ENCODE measurements at places on chromosomes 7 and 10.
A peak's percentile ranks its signal among the peaks of the same experiment; 100 is the strongest.

DNA sequence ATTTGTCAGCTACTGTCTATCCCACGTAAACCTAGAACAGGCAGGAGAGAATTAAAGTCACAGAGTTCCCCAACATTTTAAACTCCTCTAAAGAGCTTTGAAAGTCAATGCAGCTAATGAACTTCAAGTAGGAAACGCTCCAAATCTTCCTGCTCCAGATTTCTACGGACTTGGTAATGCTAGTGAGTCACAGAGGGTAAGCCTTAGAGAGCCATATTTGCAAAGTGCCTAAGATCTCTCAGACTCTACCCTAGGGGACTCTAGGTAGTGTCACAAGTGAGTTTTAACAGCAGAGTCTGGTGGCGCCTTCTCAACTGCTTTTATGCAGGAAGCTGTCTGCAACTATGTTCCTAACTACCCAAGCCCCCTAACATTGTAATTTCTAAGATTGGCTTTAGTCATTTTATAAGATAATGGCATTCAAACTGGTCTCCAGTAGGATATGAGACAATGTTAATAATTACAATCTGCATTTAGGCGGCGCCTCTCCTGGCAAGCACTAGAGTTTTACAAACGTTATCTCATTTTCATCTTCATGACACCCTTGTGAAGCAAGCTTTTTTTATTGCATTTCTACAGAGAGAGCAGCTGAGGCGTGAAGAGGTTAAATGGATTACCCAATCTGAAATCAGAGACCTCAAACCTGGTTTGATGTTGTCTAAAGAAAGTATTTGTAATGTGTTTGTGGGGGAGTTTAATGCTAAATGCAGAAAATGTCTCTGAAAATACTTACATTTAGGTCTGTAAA, 22.0 kb upstream of the FZD1 start:
- no peak for DNase-seq

GRCh38 chr7:155277385-155277994, 20.2 kb upstream of the INSIG1 start:
- no peak for DNase-seq

DNA sequence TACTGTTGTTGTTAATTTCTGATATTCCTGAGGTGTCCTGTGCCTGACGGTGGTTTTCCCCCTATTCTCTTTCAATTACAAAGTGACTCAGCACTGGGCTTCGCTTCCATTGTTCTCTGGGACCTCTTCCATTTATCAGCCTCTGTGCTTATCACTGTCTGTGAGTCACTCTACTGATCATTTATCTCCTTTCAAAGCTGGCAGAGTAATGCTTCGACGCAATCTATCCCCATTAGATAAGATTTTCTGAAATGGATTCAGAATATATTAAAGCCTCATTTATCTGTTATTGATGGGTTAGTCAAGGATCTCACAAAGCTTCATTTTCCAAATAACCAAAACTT, 679.2 kb downstream of the SDK1 start:
- no peak for DNase-seq

DNA sequence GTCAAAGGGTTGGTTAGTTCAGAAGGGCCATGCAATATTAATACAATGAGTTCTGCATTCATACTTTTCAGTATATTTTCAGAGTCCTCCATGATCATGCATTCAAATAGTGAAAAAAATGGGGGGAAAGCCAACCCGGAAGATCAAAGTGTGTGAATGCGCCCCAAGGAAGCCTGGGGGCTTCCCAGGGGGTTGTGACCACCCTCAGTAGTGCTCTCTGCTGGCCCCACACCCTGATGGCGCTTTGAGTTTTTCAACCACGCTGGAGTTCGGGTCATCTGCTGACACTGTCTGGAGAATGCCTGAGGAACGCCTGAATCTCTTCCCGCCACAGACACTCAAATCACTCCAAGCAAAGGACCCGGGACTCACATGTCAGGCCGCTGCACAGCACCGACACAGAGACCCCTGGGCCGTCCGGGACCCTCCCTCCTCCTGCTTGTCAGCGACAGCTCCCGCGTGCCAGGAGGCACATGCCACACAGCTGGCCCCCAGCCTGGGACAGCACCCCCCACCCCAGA, 1.0 kb downstream of the TNS3 start:
- no peak for DNase-seq

DNA sequence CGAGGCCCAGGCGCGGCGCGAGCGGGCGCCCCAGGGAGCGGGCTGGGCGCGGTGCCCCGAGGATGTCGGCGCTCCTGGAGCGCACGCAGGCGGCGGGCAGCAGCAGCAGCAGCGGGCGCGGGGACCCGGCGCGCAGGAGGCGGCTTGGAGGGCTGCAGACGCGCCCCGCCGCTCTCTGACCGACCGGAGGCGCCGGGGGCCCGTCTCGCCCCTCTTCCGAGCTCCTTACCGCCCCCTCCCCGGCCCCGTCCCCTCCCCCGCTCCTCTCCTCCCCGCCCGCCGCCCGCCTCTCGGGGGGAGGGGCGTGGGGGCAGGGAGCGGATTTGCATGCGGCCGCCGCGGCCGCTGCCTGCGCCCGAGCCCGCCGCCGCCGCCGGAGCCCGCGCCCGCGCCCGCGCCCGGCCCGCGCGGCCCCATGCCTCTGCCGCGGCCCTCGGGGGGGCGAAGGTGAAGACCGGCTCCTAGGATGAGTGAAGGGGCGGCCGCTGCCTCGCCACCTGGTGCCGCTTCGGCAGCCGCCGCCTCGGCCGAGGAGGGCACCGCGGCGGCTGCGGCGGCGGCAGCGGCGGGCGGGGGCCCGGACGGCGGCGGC, at the start of gene NRG3:
TSS of gene NRG3 (plus strand) at position 320 of the 592 bp plus-strand sequence.
- DNase-seq, result no peak

GRCh38 chr10:102451105-102451969, at the start of gene C10orf95:
Gene C10orf95, minus strand, starts transcription at chr10:102451543. Its CDS starts 450 bp downstream, at chr10:102451093.
- DNase-seq, result no peak

DNA sequence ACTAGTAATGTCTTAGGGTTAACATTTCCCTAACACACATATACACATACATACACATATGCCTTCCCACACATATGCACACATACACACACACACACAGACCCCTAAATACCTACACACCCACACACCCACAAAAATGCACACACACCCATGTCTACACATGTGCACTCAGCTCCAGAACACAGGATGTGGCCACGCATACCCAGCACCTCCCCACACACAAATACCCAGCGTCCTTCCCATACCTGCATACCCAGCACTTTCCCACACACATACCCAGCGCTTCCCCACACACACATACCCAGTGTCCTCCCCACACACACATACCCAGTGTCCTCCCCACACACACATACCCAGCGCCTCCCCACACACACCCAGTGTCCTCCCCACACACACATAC, 534.9 kb downstream of the DNAJB6 start:
- no peak for DNase-seq

GRCh38 chr10:6217611-6218010, 14.9 kb downstream of the PFKFB3 start:
- no peak for DNase-seq

GRCh38 chr10:91682912-91683311, 50.0 kb upstream of the PPP1R3C start:
- no peak for DNase-seq

- no peak for DNase-seq
Observed at GRCh38 chr10:130222381-130222780, 86.2 kb downstream of the GLRX3 start.

GRCh38 chr7:103810112-103810744, 179.2 kb downstream of the RELN start:
- DNase-seq, result no peak

GRCh38 chr10:62195675-62195926, 73.0 kb downstream of the RTKN2 start:
- no peak for DNase-seq

DNA sequence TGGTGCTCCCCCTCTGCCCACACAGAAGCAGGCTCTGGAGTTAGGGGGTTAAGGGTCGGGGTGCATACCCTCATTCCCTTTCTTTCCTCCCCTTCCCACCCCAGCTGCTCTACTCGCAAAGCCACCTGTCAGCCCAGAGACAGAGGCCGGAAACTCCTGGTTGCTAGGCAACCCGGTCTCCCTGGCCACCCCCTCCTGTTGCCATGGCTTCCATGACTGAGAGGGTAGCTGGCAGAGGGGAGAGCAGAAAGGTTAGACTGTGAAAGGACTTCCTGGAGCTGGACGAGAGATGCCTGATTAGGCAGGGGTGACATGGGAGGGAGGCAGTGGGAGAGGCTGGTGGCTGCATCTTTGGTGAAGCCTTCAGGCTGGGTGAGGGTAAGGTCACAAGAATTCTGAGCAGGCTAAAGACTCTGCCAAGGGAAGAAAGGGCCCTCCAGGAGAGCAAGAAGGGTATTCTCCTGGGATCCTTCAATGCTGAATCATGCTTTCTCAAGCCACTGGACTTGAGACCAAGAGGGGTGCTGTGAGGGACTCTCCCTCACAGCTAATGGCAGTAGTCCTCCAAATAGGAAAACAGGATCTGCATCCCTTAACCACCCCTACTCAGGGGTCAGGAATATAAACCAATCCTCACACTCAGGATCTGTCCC, 5.4 kb downstream of the PSD start:
- DNase-seq, result no peak

DNA sequence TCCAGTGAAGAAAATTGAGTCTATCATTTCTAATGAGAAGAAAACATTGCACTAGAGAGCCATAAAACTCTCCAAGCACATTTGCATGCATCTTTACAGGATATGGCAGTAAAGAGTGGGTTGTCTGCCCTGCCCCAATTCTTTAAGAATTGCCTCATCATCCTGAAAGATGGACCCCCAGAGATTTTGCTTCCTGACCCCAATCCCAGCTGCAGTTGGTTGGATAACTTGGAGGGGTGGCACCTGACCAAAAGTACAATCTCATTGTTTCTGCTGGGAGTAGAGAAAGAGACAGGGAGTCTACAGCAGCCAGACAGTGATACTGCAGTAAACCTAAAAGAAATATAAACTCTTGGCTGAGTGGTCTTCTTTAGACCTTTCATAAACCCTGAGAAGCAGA, 49.1 kb upstream of the ADCY1 start:
- DNase-seq, result no peak

GRCh38 chr7:12249706-12250105, 38.6 kb downstream of the TMEM106B start:
- DNase-seq, result no peak

DNA sequence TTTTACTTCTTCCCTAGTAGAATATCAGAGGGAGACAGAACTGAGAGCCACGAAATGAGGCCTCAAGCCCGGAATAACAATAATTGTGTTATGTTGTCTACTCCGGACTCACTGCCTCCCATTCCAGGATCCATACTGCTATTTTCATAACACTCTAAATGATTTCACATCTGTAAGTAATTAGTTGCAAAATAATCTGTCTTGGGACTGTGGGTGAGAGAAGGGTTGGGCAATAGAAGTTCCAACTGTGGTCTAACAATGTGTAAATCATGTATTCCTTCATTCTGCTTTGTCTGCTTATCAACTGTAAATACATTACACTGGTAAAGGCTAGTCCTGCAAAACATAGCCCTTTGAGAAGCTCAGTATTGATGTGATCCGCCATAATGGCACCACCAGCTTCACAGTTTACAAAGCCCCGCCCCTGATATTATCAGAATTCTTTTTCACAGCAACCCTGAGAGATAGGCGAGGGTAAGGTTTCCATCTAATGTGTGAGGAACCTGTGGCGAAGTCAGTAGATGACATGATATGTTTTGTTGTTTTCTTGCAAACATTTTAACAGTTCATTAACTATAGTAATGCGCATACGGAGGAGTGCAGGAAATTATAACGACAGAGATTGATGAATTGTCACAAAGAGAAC, 265.7 kb upstream of the BMPER start:
- DNase-seq, result no peak

DNA sequence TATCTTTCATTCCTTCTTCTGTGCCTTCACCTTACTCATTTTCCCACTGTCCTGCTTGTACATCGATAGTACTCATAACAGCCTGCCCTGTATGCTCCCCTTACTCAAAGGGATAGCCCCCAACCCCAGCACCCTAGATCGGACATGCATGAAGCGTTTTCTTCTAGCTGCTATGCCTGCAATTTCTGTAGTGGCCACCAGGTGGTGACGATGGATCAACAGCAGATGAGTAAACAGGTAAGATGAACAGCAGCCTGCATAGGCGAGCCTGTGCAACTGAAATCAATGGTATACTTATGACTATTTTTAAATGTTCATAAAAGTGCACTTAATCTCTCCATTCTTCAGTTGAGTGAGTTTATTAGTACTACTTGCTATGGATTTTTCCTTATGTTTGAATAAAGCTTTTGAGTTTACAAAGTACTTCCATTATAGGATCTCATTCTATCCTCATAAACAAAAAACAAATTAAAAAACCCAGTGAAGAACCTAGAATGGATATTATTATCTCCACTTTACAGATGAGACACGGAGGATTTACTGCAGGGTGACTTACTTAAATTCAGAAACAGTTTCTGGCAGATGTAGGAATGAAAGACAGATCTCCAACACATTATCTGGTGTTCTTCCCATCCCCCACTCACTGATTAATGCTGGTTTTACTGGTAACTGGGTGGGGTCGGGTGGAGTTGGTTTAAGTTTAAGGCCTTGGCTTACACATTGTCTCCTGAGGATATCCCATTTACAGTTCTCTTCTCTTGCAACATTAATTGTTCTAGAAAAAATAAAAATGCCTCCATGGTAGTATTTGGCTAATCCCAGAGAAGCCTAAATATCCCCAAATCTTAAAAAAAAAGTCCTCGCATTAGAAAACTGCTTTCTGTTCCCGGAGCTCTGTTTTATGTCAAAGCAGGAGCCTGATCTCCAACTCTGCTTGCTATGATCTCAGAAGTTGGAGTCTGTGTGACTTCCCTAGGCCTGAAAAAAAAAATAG, 222.1 kb downstream of the GLI3 start:
- peak; percentile 44 for DNase-seq

GRCh38 chr10:22341190-22341925, 3.9 kb upstream of the SPAG6 start:
- no peak for DNase-seq
